ENCODE measurements at places on chromosomes 6 and 20.

DNA sequence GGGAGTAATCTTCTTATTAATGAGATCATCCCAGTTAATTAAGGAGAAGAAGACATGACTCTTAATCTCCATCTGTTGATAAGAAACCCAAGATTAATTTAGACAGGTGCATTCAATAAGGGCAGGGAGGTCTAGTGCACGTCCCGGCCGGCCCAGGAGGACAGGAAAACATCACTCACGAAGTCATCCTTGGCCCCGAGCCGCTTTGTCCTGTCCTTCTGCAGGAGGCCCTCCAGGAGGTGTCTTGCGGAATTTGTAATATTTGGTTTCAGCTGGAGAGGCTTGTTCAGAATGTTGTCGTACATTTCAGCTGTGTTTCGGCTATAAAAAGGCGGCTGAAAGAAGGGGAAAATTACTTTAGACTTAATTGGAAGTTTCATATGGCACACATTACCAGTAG is 118.4 kb upstream of the SLC2A12 start:
- DNase-seq, result no peak

- DNase-seq, result peak; percentile 59
Observed at GRCh38 chr20:23995905-23996666, 7.5 kb upstream of the GGTLC1 start.

DNA sequence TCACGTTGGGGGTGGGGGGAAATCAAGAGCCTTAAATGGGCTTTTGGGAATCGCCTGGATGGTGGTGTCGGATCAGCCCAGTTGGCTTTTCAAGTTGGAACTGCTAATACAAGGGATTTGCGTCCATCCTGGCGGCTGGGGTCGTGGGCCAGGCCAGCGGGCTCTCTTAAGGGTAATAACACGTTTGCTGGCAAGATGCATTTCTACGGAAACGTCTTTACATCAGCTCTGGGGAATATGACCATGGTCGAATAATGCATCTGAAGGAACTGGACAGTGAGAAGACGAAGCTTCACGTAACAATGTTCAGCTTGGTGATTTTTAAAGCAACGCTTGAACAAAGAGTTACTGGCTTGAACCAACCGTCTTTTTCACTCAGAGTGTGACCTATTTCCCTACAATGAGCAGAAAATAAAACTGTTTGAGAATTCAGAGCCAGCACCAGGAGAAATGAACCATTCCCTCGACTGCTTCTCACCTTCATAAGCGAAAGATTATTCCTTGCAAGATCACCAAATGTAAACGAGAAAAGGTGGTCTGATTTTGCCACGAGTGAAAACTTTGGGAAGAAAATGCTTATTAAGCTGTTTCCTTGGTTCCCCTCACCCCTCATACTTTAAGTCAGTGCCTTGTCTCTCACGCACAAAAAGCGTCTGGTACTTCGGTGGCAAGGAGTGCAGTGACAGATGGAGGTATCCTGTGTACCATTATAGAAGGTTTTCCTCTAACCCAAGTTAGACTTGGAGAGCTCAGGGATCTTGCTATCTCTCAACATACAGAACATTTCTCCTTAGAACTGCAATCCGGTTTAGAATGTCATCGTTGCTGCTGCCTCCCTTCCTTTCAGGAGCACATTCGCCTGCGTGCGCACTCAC is 1.4 kb upstream of the MARCKS start:
- DNase-seq, result no peak

GRCh38 chr6:12288211-12288618 is 1.9 kb upstream of the EDN1 start:
- no peak for DNase-seq

DNA sequence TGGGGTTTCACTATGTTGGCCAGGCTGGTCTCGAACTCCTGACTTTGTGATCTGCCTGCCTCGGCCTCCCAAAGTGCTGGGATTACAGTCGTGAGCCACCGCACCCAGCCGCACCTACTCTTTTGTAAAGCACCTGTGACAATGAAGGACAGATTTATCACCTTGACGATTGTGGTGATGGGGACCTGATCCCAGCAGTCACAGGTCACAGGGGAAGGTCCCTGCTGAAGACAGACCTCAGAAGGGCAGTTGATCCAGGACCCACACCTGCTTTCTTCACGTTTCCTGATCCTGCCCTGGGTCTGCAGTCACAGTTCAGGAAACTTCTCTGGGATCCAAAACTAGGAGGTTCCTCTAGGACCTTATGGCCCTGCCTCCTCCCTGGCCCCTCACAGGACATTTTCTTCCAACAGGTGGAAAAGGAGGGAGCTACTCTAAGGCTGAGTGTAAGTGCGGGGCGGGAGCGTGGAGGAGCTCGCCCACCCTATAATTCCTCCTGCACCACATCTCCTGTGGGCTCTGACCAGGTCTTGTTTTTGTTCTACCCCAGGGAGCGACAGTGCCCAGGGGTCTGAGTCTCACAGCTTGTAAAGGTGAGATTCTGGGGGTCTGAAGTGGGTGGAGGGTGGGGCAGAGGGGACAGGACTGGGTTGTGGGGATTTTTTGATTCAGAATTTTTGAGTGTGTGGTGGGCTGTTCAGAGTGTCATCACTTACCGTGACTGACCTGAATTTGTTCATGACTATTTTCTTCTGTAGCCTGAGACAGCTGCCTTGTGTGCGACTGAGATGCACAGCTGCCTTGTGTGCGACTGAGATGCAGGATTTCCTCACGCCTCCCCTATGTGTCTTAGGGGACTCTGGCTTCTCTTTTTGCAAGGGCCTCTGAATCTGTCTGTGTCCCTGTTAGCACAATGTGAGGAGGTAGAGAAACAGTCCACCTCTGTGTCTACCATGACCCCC is 3.0 kb downstream of the HLA-E start:
- DNase-seq, result no peak

- no peak for DNase-seq
Observed at GRCh38 chr6:81897793-81898192, 145.3 kb upstream of the TENT5A start.

GRCh38 chr6:24357336-24358218 is at the start of gene DCDC2:
Gene DCDC2, minus strand, starts transcription at chr6:24358059. Its CDS starts 309 bp downstream, at chr6:24357750.
- peak; percentile 28 for DNase-seq

- DNase-seq, result no peak
Observed at GRCh38 chr6:157570752-157571151, 189.8 kb downstream of the ZDHHC14 start.

GRCh38 chr6:166737261-166737660 is 110.2 kb upstream of the RPS6KA2 start:
- no peak for DNase-seq

DNA sequence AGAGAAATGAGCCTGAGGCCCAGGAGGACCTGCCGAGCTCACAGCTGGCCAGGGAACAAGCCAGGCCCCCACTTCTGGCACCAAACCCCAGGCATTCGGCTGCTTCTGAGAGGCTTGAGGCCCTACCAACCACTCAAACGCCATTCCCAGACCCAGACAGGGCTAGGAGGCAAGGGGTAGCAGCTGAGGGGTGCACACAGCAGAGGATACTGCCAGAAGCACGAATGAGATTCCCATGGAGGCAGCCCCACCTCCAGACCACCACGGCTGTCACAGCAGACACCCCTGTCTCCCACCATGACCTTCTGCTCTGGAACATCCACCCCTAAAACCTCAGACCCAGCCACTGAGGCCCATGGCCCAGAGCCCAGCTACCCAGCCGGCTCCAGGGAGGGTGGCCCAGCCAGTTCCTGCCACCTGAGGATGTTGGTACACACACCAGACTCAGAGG is 36.1 kb downstream of the NTSR1 start:
- DNase-seq, result no peak

DNA sequence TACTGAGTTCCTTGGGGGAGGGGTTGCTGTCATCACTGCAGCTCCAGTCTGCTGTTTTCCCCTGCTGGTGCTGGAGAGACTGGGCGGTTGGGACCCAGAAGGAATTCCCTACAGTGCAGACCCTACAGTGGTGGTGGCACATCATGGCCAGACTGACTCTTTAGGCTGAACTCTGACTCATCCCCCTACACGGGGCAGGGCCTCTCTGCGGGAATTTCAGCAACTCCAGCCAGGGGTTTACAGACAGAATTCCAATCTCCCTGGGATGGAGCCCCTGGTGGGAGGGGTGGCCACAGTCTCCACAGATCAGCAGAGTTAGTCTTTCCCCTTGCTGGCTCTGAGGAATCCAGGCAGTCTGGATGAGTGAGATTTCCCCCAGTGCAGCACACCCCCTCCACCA is 46.9 kb upstream of the MAPK13 start:
- no peak for DNase-seq

- DNase-seq, result no peak
Observed at GRCh38 chr6:165998072-165998471, 169.6 kb downstream of the TBXT start.

All from CD4-positive, alpha-beta T cell treated with Interleukin-15 for 4 hours (primary cell).